T-helper 1 cell (primary cell): ENCODE measurements at places on chromosomes 16 and 17.

DNA sequence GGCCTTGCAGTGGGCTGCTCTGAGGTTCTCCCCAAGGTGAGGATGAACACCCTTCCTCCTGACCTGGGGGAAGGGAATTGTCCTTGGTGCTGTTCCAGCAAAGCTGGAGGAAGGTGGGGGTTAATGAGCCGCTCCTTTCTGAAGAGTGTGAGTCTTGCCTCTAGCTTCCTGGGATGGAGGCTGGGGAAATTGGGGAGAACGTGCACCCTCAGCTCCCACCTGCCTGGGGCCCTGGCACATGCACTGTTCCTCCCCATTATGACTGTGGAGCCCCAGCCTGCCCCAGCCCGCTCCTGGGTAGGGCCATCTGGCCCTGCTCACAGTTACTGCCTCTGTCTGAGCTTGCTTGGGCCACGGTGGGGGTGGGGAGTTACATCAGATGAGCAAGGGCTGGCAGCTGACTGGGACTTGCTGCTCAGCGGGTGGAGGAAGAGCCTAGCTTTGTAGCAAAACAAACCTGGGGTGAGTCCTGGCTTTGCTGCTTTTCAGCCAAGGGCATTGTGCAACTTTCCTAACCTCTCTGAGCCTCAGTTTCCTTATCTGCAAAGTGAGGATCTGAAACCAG lies 11.1 kb downstream of the TNS4 start:
- no peak for DNase-seq

DNA sequence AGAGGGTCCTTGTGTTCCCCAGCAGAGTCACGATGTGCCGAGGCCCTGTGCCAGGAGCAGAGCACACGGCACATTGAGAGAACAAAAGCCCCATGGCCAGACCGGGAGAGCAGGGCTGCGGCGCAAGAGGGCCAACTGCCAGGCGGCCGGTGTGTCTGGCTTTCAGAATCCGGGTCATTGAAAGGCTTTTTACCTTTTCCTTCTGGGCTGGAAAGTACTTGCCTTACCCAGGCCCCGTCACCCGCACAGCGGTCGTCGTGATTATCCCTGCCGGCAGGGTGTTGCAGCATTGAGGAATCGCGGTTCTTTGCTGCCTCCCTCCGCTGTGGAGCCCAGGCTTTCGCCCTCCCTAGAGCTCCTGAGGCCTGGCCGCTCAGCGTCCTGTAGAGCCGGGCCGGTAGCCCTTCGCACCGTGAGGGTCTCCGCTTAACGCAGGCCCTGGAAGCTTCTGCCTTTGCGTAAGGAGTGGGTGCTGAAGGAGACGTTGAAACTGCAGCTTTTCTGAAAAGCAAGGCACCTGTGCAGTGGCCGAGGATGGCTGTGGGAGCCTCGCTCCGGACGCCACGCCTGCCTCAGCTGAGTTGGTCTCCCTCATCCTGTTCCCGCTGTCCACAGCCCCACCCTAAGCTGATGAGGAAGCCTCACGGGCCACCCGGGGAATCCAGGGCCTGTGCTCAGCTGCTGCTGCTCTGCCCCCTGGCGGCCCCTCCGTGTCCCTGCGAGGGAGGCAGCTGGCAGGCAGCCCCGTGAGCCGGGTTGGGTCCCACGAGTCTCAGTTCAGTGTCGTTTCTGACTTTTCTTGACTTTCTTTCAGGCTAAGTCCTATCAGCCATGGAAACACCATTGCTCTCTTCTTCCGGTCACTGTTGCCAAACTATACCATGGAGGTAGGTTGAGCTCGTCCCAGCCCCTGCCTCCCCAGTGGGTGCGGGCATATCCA lies 8.6 kb upstream of the MC1R start:
- no peak for DNase-seq

- no peak for DNase-seq
Measured at GRCh38 chr17:44607836-44608690, 48.2 kb upstream of the MEIOC start.

DNA sequence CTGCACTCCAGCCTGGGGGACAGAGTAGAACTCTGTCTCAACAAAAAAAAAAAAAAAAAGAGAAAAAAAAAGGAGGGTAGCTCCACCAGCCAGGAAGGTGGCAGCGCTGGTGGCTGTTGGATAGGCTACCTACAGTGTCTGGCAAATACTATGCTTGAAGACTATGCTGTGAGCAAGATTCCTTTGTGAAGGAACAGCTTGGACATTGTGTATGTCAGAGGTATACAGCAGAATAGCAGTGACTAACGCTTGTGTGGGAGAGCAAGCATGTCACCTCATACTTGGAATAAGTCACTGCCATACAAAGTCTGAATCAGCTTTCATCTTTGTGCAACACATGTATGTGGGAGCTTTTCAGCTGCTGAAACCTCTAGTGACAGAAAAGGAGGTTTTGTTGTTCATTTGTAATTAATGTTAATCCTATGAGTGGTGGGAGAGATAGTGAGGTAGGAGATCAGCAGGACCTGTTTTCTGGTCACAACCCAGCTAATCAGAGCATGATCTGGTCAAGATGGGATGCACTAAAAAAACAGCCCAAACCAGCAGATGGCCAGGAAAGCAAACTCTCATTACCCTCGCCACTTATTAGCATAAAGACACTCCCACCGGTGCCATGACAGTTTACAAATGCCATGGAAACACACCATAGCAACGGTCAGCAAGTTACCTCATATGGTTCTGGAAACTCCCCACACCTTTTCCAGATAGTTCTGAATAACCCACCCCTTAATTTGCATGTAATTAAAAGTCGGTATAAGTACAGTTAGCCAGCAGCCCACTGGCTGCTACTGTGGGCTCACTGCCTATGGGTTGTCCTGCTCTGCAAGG lies 6.8 kb upstream of the ITGAD start:
- no peak for DNase-seq

DNA sequence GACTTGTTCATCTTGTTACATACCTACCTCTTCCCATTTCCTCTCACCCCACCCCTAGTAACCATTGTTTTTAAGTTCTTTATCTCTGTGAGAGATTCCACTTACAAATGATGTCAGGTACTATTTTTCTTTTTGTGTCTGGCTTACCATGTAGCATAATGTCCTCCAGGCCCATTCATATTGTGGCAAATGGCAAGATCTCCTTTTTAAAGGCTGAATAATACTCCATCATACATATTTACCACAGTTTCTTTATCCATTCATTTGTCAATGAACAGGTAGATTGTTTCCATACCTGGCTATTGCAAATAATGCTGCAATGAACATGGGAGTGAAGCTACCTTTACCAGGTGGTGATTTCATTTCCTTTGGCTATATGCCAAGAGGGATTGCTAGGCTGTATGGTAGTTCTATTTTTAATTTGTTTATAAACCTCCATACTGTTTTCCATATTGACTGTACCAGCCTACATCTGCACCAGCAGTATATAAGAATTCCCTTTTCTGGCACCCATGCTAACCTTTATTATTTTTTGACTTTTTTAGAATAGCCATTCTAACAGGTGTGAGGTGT lies 53.9 kb downstream of the NSRP1 start:
- DNase-seq = no peak

DNA sequence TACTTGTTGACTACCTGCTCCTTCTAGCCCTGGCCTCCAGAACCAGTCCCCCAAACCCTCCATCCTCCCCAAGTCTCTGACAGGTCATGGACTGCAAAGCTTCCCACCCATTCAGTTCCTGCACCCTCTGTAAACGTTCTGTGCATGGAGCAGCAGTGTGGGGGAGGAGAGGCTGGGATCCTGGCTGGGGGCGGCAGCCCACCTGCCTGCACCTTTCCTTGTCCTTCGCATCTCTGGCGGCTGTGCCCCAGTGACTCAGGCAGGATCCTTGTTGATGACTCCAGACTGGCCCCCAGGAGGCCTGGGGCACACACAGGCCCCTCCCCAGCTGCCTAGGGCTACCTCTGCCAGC lies 1.6 kb upstream of the PKMYT1 start:
- no peak for DNase-seq

DNA sequence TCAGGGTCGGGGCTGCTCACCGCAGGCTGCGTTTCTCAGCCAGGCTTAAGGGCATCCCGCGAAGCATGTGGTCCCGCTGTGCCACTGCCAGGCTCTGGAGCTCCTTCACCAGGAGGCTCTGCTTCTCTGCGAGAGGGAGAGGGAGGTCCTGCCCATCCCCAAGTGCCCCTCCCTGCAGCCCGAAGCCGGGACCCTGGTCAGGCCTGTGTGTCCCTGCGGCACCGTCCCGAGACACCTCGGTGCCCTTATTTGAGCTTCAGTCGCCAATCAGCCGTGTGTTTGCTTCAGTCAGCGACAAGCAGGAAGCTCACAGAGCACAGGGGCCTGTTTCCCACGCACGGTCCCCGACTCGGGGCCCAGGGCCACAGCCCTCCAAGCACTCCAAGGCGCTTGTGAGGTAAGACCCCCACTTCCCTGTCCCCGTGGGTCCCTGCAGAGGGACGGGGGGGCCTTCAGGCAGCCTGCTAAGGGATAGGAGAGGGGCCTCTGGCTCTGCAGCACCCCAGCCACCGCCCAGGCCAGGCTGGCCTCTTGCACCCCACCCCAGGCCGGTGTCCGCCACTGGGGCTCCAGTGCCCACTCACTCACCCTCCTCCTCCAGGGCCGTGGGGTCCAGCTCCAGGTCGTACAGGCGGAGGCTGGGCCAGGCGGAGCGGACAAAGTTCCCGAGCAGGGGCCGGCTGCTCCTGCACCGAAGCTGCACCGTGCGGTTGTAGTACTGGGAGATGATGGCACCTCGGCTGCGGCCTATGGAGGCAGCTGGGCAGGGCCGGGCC lies 3.2 kb downstream of the TMC6 start:
- DNase-seq = no peak

DNA sequence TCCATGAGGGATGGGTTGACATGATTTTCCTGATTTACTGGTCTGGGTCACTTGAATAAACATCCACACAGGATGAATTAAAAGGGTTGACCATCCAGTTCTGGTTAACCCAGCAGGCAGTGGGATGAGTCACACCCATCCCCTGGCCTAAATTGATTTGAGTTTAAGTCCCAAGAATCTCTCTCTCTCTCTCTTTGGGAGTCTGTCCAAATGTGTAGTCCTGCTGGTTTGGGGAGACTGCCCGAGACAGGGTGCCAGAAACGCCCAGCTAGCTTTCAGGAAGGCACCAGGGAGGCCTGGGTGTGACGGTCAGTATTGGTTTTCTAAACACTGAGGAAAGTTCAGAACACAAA lies 38.8 kb downstream of the SCPEP1 start:
- DNase-seq = no peak

- no peak for DNase-seq
Measured at GRCh38 chr16:66621973-66622372, 17.5 kb downstream of the CMTM3 start.

- DNase-seq = no peak
Measured at GRCh38 chr17:67520916-67521774, 144.1 kb downstream of the PITPNC1 start.

GRCh38 chr16:19864566-19864965 lies 20.1 kb downstream of the GPRC5B start:
- DNase-seq = no peak

DNA sequence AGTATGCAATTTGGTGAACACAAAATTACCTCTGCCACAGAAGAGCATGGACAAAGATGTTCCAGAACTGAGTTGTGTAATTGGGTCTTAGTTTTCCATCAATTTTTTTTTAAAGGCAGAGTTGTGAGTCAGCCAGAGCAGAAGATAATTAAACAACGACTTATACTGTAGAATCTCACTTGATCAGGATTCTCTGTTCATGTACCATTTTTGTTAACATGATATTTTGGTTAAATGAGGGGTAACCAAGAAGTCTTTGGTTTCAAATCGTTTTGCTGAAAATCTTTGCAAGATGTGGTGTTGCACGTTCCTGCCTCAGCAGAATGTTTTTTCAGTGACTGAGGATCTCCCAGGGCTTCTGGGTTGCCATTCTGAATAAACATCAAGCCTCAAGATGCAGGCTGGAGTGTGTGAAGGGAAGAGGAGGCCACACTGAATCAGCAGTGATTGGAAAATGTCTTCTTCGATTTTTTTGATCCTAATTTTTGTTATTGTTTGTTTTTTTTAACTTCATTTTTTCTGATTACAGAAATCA lies 232.6 kb upstream of the IRX3 start:
- no peak for DNase-seq

DNA sequence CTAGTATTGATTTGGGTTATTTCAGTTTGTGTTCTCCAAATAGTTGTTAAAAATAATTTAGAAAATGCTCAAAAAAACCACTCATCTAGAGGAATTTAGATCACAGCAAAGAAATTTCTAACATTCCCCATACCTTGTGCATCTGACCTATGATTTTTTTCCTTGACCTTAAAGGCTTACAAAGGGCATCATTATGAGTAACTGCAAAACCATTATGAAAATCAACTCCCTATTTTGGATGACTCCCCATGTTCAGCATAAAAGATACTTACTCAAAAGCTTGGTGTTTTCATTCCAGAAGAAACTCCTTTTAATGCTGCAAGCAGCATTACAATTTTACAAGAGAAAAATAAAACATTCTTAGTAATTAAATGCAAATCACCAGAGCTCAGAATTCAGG lies 83.2 kb downstream of the GRIN2A start:
- DNase-seq = no peak

GRCh38 chr17:76398523-76399174 lies 14.2 kb downstream of the SPHK1 start:
- no peak for DNase-seq

GRCh38 chr16:85246973-85247372 lies 134.7 kb upstream of the CIBAR2 start:
- no peak for DNase-seq

DNA sequence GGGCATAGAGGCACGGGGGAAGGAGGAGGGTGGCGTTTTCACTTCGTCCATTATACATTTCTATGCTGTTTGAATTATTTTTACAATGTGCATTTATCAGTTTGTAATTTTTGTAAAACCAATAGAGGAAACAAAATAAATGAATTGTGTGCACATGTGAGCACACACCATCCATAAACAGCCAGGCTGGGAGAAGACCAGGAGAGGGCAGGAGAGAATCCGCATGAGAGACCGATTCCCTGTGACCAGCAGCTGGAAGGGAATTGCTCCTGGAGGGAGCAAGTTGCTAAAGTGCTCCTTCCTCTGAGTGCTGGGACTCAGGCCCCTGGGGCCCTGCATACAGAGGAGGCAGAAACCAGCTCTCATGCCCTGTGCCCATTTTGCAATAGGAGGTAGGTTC lies 126.0 kb downstream of the ABCC12 start:
- DNase-seq = no peak

- no peak for DNase-seq
Measured at GRCh38 chr16:87201052-87201451, 116.1 kb downstream of the C16orf95 start.
